A549 treated with GW870086 at 1 μM for 4 hours (cell line): ENCODE measurements at places on chromosomes 13 and 19. TPM values are rescaled to one million over a fixed set of nuclear protein-coding genes. Genes with fewer than 3 reads are reported as not detected.

Gene C1QTNF9
- total RNA-seq = not detected in 5 replicates

Gene ARMC6
- total RNA-seq = 23.2 to 28.4 TPM (median 27.8 TPM) in 5 replicates

Gene TSPAN16
- total RNA-seq = not detected in 5 replicates

Gene C19orf81
- total RNA-seq = 4.3 to 11.4 TPM (median 10.5 TPM) in 5 replicates

Gene KLF2
- total RNA-seq = 16.9 to 30.9 TPM (median 28.7 TPM) in 5 replicates

Gene GRAMD1A
- total RNA-seq = 127 to 167 TPM (median 165 TPM) in 5 replicates

Gene IZUMO2
- total RNA-seq = not detected in 5 replicates

Gene LIG1
- total RNA-seq = 56.5 to 65.6 TPM (median 62.2 TPM) in 5 replicates

Gene LPAR2
- 4.4 to 5.7 TPM (median 4.9 TPM) in 5 replicates for total RNA-seq

Gene RASGRP4
- total RNA-seq = 0.07 to 0.23 TPM (median 0.11 TPM) in 4 of 5 replicates, not detected in the other

Gene TNNI3
- 5.9 to 9.6 TPM (median 8.0 TPM) in 5 replicates for total RNA-seq

Gene MRI1
- total RNA-seq = 9.3 to 13.9 TPM (median 12.6 TPM) in 5 replicates

Gene SSC5D
- total RNA-seq = 0.35 to 0.82 TPM (median 0.57 TPM) in 5 replicates
